Skeletal muscle cell (primary cell): ENCODE measurements at places on chromosomes 7 and 10.

DNA sequence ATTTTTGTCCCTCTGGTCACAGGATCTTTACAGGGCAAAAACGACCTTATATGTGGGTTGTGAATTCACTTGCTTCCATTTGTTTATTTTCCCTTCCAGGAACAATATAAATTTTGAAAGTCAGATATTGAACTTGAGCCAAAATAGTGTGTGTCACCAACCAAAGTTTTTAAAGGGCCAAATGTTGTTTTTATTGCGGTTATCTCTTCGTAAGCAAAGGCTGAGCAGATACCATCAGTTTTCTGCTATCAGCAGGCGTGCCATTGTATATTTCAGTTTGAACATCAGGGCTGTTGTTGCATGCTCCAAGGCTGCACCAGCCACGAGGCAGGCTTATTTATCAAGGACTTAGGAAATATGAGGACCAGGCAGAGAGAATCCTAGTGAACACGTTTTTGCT, 160.3 kb downstream of the PAXIP1 start:
- no peak for DNase-seq

- no peak for DNase-seq
These were observed 67.5 kb downstream of the CHST15 start for GRCh38 chr10:124025660-124026588.

DNA sequence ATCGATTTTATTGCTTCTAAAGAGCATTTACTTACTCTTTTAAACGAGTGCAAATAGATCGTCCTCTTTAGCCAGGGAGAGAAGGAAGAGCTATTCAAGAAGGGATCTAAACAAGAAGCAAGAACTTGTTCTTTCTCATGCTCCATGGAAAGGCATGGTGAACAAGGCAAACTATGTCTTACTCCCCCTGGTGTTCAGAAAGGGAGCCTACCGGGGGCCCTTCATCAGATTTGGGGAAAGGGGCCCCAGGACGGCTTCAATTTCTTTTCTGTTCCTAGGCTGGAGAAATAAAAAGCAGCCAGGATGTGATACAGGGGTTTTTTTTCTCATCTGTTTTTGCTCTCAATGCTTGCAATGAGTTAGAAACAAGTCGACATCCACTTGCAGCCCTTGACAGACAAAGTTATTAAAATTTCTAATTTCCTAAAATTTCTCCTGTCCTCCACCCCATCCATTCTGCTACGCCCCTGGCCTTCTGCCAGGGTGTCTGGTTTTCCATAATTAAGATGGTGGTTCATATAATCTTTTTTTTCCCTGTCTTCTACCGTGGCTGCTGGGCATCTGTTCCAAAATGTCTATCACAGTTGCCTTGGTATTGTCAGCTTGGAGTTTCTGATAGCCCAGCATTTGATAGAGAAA, 214.4 kb downstream of the CREB5 start:
- no peak for DNase-seq

- peak; percentile 97 for DNase-seq
These were observed 32.1 kb upstream of the MDFIC start for GRCh38 chr7:114889646-114890285.

DNA sequence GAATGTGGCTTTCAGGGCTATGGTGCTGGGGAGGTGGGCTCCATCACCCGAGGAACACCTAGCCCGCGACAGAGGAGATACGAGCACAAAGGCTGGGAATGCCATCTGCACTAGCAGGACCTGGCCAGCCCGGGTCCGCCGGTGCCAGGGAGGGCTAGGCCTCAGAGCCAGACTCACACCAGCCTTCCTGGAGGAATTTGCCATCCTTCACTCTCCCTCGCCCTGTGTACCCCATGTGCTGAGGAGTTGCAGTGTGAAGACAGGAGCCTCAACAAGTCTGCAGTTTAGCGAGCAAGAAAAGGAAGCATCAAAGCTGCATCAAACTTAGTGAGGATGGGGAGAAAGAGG, 123.6 kb upstream of the JCAD start:
- DNase-seq = no peak

DNA sequence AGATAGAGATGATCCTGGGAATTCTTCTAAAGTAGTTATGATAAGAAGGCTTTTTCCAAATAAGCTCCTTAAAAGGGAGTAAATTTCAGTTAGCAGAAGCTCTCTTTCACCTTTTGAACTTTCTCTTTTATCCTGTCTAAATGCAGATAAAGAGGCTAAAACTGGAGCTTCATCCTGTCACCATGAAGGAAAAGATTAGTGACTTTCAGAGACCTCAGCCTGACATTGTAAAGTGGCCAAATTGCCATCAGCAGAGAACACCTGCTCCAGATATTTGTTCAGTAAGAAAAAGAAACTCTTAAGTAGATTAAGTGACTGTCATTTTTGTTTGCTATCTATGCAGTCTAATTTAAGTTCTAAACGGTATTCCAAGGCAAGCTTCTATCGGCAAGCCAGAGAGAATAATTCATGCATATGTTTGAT, 18.3 kb downstream of the VWDE start:
- no peak for DNase-seq

DNA sequence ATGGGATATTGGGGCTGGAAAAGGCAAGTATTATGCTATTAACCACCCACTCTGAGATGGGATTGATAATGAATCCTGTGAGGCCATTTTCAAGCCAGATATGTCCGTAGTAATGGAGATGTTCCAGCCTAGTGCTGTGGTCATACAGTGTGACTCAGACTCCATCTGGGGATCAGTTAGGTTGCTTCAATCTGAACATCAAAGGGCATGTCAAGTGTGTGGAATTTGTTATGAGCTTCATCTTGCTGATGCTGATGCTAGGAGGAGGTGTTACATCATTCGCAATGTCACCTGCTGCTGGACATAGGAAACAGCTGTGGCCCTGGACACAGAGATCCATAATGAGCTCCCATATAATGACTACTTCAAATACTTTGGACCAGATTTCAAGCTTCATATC, 144.7 kb downstream of the PLCE1 start:
- DNase-seq = no peak

- DNase-seq = no peak
These were observed 11.5 kb downstream of the SCRN1 start for GRCh38 chr7:29977886-29978651.

DNA sequence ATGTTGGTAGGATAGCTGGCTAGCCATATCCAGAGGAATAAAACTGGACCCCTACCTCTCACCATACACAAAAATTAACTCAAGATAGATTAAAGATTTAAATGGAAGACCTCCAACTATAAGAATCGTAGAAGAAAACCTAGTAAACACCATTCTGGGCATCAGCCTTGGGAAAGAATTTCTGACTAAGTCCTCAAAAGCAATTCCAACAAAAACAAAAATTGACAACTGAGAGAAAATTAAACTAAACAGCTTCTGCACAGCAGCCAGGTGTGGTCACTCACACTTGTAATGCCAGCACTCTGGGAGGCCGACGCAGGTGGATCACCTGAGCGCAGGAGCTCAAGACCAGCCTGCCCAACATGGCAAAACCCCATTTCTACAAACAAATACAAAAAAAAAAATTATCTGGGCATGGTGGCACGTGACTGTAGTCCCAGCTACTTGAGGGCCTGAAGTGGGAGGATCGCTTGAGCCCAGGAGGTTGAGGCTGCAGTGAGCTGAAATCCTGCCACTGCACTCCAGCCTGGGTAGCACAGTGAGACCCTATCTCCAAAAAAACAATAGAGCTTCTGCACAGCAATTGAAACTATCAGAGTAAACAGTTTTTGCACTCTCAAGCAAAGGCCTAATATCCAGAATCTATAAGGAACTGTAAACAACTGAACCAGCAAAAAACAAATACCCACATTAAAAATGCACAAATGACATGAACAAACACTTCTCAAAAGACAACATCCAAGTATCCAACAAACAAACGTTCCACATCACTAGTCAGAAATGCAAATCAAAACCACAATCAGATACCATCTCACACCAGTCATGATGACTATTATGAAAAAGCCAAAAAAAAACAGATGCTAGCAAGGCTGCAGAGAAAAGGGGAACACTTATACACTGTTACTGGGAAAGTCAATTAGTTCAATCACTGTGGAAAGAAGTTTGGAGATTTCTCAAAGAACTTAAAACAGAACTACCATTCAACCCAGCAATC, 4.8 kb downstream of the CRPPA start:
- peak; percentile 19 for DNase-seq

DNA sequence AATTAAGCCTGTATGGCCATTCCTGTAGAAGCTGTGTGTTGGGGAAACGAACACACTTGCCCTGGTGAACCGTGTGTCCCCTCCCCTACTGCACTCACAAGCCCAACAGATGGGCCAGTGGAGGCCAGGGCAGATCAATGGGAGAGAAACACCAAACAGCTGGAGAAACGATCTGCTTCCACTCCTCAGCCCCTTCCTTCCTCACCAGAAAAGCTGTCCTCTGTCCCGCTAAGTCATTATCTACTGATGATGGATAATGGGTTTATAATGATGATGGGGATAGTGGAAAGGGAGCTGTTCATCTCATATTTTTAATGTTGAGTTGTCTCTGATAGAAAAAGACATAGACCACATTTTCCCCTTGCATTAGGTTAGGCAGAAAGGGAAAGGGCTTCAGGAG, 99.7 kb downstream of the ELMO1 start:
- no peak for DNase-seq

- no peak for DNase-seq
These were observed 89.5 kb upstream of the FAM3C start for GRCh38 chr7:121485467-121486243.

- no peak for DNase-seq
These were observed 282.3 kb downstream of the HGF start for GRCh38 chr7:81487516-81487915.

GRCh38 chr7:32616625-32617024, 121.3 kb downstream of the AVL9 start:
- peak; percentile 36 for DNase-seq

GRCh38 chr10:7585228-7585627, 81.5 kb downstream of the ITIH5 start:
- no peak for DNase-seq

- DNase-seq = no peak
These were observed 486 bp upstream of the SORCS1 start for GRCh38 chr10:107164992-107165391.

DNA sequence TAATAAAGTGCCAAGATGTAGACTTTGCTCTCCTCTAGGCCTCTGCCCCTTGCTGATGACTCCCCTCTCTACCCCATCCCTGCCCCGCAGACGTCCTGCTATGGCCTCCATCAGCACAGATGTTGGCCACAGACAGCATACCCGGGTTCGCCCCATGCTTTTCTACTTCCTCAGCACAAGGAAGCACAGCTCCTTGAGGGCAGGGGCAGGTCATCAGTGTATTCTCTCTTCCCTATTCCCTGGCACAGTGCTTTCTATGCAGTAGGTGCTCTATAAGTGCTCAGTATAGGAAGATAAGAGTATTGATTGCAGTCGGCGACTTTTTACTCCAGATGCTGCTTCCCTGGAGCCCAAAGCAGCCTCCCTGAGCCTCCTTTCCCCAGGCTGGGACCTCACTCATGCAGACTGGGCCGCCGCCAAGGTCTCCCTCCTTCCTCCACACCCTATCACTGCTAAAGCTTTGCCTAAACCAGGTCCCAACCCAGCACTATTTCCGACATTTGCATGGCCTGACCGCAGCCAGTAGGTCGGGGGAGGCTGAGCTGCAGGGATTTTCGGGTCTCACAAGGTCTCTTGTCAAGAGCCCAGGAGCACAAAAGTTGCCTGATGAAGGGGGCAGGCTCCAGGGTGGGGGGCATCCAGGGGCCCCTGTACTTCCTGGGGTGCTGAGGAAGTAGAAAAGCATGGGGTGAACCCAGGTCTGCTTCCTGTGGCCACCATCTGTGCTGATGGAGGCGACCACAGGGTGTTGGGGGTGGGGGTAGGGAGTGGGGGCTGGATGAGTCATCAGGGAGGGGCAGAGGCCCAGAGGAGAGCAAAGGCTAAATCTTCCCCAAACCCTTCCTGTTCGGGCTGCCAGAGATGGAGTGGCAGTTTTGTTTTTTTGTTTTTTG, 8.0 kb downstream of the CALHM3 start:
- DNase-seq = no peak

DNA sequence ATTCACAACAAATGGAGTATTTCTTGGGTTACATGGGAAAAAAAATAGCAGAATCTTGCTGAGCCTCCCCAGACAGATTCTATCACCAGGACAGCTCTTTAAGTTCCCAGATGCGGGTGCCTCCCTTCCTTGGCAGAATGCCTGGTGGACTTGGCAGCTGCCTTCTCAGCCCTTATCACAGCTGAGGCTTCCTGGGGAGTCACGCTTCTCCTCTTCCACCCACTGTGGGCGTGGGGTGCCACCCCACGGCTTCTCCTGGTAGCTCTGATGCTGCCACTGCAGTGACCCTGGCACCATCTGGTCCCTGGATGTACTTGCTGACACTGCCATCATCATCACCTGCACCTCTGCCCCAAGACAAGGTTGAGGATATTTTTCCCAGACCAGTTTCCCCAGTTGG, 16.2 kb upstream of the NME8 start:
- DNase-seq = no peak

DNA sequence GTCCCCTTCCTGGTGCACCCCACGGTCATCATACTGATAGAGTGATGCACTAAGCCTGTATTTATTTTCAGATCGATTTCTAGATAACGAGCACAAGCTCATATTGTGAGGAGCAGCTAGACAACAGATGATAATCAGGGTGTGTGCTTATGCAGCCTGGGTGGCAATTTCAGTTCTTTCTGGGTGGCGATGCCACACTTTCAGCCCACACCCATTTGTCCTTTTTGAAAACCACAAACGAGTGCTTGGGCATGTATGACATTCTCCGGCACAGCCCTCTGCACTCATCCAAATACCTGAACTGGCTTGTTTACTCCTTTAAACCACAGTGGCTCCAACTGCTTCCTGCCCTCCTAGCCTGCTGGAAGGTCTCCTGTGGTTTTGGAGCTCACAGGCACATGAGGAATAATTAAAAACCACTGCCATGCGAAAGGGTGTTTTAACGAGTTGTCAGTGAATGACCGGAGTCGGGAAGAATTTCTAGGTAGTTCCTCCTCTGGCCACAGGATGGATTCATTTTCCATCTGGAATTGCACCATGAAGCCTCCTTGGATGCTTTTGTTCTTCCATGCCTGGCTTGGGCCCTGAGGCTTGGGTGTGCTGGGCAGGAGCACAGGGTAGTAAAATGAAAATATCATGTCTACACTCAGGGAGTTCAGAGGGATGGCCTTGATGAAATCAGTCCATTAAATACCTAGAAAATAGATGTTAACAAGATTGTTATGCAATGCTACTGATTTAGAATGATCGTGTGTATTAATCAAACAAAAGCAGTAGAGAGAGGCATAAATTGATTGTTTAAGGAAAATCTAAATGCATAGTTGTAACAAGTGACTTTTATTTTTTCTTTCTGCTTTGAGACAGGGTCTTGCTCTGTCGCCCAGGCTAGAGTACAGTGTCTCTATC, 52.4 kb upstream of the ITGB1 start:
- peak; percentile 53 for DNase-seq

GRCh38 chr10:70192326-70192968, 22.1 kb upstream of the SAR1A start:
- DNase-seq = no peak
